ENCODE measurements at places on chromosomes 11 and 22.

- DNase-seq, result no peak
These were observed 35.1 kb downstream of the APOL1 start for GRCh38 chr22:36287881-36288515.

GRCh38 chr11:13939961-13940906 lies 22.3 kb upstream of the SPON1 start:
- peak; percentile 82 for DNase-seq

- DNase-seq, result no peak
These were observed 24.4 kb downstream of the SERGEF start for GRCh38 chr11:17988465-17988864.

- DNase-seq, result no peak
These were observed 114.1 kb upstream of the CLPB start for GRCh38 chr11:72548463-72548862.

- DNase-seq, result no peak
These were observed 10.6 kb downstream of the TSPAN32 start for GRCh38 chr11:2312232-2313042.

DNA sequence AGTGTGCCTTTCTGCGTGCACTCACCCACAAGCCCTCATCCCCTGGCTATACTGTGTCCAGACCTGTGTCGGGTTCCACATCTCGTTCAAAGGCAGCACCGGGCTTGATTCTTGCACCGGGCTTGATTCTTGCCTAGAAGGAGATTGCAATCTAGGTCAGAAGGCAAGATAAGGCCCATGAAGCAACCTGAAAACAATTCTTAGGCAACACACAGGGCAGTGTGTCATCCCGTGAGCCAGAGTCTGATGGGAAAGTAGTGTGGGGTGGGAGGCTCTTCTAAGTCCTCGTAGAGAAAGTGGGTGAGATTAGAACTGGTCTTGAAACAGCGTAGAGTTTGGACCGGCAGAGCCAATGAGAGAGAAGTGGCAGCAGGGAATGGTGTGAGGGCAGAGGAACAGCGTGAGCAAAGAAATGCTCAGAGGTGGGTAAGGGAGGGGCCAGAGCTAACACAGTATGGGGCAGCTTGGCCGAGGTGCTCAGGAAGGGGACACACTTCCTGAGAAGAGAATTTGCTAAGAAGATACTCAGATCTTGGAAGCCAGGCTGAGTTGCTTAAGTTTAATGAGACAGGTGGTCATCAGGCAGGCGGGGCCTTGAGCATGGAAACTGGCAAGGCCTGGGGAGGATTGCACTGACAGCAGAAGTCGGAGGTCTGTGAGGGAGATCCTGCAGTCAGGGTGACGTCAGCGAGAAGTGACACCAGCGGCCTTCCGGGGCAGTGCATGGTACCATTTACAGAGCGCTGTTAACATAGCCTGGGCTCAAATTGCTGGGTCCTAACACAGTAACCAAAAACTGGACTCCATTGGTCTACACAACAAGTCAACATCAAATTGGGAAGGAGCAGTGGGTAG lies 40.7 kb upstream of the DKK3 start:
- DNase-seq, result no peak

- no peak for DNase-seq
These were observed 47.6 kb downstream of the F2 start for GRCh38 chr11:46766656-46767055.

DNA sequence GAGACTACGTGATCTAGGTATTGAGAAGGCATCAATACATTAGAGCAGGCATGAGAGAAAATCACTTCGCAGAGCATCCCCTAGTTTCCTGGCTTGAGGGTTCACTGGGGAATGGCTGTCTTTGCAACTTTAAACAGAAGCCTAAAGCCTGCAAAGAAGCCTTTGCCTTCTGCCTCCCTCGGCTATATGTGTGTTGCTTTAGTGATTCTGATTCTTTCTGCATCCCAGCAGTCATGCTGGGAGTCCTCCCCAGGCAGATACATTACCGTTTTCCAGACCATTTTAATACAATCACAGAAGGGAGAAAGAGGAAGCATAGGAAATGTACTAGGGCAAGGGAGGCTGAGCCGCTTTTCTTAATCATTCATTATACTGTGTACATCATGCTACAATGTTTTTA lies 773.2 kb upstream of the LRRC4C start:
- no peak for DNase-seq

GRCh38 chr11:118126082-118126838 lies 26.4 kb downstream of the SCN4B start:
- DNase-seq, result no peak

DNA sequence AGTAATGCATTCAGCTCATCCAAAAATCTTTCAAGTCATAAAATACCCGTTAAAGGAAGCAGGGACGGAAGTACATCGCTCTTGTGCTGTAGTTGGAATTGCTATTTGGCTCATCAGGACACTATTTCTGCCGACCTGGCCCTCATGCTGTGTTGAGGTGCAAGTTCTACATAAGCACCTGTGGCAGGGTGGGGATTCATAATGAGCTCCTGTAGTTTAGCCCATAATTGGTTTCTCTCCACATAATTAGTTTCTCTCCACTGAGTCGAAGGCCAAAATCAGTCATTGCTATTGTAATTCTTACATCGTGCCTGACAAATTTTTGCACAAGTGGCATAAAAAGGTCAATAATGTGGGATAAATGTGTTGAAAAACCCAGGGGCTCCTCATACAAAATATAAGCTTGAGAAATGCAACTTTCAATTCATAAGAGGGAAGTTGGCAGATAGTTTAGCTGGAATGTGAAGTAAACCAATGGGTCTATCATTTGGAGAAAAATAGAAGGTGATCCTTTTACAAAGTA lies 14.9 kb upstream of the ISX start:
- DNase-seq, result no peak

DNA sequence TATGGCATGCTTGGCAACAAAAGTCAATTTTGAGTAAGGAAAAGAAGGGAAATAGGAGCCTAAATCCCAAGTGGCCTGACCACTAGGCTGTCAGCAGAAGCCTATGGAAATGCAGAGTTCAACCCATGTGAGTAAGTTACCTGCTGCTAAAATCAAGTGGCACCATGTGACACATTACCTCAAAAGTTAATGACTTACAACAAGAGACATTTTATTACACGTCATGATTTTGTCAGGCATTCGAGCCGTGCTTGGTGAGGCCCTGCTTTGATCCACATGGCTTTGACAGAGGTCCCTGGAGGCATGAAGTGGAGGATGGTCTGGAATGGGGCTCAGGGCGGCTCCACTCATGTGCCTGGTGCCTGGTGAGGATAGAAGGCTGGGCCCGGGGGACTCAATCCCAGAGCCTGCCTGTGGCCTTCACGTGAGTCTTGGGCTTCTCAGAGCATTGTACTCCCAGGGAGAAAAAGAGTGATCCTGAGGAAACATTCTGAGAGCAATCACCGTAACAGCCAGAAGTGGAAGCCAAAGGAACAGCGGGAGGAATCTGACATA lies 339.1 kb upstream of the B3GAT1 start:
- no peak for DNase-seq

- DNase-seq, result no peak
These were observed 15.0 kb downstream of the DENND5A start for GRCh38 chr11:9250139-9250582.

GRCh38 chr11:23875176-23875850 lies 621.5 kb upstream of the LUZP2 start:
- no peak for DNase-seq

DNA sequence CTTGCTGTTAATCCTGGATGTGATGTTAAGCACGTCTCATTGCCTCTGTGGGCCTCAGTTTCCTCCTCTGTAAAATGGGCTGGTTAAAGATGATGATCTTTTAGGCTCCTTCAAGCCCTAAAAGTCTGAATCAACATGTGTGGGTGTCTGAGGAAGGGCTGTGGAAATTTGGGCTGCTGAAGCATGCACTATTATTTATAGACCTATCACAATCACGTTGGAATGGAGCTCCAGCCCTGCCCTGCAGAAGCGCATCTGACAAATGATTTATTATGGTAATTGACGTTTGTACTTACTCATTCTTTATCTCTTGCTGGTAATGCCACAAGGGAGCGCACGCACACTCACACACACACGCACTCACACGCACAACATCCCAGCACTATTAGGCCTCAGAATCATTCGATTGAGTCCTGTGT lies 20.4 kb downstream of the P2RX3 start:
- DNase-seq, result no peak

DNA sequence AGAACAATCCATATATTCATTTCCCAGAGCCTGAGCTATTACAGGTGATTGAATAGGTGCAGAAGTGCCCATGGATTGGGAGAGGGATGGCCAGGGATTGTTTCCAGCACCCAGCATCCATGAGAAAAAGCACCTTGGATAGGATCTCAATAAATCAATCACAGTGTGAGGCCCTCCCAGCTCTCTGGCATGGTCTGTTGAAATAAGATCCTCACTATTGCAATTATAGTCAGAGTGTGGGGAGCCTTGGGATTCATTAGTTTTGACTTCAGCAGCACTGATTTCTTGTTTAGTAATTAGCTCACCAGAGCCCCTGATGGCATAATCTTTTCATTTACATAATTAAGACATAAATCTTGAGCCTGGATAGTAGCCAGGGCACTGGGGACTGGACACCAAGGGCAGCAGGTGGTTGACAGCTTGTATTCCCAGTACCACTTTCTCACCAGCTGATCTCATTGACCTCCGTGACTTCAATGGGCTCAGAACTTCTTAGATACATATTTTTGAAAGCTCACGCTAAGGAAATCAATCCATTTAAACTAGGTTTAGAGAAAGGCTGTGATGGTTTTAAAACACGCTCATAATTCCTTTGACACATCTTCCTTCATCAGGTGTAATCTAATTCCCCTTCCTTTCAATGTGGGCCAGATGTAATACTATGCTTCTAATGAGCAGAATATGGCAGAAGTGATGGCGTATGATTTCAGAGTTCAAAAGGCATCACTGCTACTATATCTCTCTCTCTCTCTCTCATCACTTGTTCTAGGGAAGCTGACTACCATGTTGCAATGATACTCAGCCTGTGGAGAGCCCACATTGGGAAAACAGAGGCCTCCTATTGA lies 22.1 kb upstream of the DRD2 start:
- no peak for DNase-seq

GRCh38 chr22:35637254-35637653 lies 11.0 kb upstream of the APOL6 start:
- DNase-seq, result no peak

DNA sequence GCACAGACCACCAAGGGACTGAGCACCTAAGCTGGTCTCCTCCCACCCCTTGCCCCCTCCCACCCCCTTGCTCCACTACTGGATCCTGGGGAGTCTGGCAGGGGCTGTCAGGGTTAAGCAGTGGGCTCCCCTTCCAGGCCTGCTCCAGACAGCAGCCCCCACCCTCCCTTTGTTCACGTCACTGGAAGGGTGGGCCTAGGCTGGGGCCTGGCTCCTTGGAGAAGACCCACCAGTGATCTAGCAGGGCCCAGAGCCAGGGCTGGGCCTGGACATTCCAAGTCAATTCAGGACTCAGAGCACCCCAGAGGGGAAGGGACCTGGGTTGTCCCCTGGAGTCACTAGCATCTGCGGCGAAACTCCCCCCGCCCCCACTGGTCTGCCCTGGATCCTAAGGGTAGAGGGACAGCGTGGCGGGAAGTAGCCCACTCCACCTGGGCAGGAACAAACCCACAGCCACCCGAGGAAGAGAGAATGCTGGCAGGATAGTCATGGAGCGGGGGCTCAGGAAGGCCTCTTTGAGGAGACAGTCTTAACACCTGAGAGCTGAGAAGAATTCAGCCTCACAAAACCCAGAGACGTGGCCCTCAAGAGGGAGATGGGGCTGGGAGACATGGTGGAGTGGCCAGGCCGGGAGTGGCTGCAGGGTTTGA lies 45.8 kb downstream of the IGLL1 start:
- DNase-seq, result peak; percentile 47

DNA sequence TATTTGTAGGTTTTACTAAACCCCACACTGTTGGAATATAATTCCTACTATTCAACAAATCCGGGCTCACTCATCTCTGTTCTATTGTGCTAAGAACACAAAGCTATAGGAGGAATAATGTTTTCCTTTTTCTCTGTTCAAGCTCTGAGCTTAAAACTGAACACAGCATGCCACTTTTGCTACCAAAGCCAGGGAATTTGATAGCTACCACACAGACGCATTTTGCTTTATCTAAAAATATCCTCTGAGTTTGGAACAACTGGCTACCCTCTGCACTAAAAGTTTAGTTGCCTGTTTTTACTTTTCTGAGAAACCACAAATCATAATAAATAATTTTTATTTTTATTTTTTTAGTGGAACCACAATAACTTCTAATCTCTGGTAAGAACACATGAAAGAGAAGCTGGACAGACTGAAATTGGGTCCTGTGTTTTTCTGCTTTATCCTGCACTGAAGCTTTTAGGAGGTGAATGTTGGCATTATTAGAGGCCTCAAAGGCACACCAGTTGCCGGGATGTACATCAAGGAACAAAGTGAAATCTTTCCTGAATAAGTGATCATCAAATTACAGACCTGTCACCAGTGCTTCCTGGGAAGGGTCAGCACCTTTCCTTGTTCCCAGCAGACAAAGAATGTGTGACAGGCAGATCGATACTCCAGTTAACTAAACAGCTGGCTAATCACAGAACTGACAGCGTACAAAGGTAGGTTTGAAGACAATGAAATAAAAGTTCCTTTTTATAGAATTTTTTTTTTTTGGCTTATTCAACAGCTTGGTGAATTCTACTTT lies 523.2 kb upstream of the TENM4 start:
- no peak for DNase-seq

GRCh38 chr22:44347549-44347948 lies 34.8 kb upstream of the SHISAL1 start:
- no peak for DNase-seq

DNA sequence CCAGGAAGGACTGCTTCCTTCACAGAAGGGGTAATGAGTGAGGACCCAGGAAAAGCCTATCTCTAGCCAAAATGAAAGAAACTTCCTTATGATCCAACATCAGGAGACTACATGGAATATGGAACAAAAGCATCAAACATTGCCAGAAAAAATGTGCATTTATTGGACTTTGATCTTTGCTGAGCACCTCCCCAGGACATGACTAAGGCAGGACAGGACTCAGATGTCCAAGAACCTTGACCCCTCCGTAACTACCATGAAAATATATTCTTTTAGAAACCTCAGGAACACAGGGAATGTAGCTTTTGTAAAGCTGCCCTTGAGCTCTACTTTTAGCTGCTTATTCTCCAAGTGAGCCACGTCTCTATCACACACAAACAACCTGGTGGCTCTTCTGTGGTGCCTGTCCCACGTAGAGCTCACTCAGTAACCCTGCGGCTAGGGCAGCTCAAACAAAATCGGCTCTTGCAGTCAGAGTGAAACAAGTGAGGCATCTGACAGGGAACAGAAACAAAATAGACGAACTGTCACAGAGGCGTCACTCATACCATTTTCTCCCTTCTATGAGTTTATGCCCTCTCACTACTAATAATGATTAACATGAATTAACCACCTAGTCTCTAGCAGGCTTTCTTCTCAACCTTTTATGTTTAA lies 471.5 kb upstream of the API5 start:
- DNase-seq, result no peak
